GOT3 (cell line): ENCODE measurements at places on chromosomes 5 and 9.

DNA sequence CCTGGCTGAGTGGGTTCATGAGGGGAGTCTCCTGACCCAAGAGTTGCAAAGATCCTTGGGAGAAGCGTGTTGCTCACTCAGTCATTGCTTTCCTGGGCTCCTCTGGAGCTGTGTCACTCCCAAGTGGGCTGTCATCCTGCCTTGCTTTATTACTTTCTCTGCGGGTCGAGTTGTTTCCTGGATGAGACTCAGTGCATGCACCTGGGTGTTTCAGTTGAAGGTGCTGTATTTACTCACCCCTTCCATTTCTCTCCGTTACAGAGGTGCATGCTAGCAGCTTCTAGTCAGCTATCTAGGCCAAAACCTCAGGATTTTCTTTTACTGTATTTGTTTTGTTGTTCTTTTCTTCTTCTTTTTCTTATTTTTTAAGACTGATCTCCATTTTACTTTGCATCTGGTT lies 785.5 kb upstream of the EDIL3 start:
- no peak for DNase-seq

- DNase-seq: no peak
Measured at GRCh38 chr9:7172154-7173115, 414.7 kb downstream of the KDM4C start.

- DNase-seq: no peak
Measured at GRCh38 chr5:168168978-168169698, 122.3 kb upstream of the WWC1 start.

- DNase-seq: no peak
Measured at GRCh38 chr5:95779611-95780010, 42.9 kb downstream of the GLRX start.

DNA sequence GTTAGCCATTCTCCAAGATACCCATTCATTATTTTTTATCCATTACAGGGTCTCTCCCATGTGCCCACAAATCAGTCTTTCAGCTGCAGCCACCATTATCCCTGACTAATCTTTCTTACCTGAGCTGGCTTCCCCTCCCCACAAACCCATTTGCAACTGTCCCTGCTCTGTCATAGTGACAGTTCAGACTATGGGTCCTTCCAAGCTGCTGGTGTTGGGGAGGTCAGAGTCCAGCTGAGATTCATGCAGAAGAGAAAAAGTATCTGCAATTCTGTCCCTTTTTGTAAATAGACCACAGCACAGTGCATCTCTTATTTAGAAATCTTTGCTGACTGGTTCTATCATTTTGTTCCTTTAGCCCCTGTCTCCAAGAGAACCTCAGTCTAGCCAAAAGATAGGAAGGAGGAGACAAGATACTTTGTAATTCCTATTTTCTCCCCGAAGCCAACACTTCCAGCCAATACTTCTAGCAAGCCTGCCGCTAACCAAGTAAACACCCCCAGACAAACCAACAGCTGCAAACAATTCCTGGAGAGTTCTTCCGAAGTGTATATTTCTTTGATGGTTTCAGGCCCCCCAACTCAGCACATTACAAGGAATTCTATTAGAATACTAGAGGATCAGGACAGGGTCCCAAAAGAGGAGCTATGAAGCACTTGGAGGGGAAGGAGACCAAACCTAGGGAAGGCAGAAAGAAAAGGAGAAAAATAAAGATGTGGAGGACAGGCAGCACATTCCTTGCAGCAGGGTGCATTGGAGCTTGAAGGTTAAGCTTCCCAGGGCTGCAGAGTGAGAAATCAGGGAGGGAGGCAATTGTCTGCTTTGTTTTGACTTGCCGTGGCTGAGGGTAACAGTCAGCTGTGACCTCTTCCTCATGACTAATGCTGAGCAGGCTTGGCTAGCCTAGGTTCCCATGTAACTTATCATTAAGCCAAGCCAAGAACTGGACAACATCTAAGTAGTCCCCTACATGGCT lies 148.5 kb downstream of the SGCD start:
- no peak for DNase-seq

DNA sequence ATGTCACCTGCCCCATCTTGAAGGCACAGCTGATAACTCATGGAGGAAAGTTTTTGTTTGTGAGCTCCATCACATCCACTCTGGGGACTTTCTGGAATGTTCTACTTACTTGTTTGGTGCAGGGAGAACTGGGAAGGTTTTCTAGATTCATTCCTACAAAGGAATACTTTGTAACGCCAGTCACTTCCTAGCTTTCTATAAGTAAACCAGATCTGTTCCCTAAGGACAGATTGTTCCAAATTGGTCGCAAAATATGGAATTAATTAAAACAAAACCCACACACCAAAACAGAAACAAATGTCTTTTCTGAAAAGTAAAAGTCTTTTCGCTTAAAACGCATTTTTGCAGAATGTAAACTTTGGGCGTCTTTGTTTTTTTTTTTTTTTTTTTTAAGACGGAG lies 167.6 kb downstream of the PDZD2 start:
- no peak for DNase-seq

DNA sequence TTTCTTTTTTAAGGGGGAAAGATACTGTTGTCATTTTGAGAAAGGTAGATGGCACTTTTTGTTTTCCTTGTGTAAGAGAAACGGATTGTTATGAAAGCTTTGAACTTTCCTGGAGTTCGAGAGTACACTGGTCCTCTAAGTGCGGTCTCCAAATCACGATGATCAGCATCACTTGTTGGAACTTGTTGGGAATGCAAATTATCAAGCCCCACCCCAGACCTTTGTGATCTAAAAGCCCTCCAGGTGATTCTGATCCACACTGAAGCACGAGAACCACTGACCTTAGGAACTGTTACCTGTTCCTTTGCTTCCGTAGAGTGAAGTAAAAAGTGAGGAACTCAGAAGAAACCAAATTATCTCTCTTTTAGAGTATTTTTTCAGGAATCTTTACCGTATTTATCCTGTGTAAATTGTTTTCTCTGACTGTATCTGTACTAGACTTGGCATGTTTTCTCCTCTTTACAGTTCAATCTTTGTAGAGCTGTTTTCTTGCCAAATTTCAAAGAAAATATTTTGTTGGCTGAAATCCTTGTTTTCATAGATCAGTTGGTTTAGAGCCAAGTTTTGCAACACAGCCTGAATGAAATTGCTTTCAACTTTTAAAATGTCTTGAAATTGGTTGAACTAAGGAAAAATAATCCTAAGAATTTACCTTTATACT lies 4.0 kb downstream of the MAT2B start:
- no peak for DNase-seq

DNA sequence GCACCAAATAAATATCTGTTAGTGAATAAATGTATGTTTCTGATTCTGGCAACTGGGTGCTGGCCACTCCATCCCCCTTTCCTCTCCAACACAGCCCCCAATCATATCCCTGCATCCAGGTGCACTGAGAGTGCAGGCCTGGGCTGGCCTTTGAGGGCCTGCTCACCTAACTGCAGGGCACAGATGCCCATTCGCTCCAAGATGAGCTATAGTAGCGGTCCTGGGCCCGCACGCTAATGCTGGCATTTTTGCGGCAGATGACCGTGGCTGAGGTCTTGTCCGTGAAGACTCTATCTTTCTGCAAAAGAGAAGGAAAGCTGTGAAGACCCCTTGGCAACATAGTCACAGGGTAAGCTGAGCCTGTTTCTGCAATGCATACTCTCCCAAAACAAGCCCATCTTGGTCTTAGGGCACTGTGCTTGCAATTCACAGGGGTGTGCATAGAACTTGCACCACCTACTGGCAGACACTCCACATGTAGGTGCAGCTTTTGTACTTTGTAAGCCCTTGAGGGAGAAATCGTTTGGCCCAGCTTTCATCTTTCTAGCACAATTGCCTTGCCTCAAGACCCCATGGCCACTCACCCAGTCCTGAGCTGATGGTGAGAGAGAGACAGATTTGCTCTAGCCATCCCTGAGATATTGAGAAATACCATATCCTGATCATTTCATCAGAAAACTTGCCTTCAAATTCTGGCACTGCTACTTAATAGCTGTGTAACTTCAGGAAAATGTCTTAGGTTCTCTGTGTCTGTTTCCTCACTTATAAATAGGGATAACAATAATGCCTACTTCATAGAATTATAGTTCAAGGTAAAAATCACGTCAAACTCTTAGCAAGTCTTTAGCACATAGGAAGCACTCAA lies 13.5 kb downstream of the IL12B start:
- no peak for DNase-seq

GRCh38 chr9:132806306-132806705 lies 71.8 kb downstream of the AK8 start:
- DNase-seq: no peak

DNA sequence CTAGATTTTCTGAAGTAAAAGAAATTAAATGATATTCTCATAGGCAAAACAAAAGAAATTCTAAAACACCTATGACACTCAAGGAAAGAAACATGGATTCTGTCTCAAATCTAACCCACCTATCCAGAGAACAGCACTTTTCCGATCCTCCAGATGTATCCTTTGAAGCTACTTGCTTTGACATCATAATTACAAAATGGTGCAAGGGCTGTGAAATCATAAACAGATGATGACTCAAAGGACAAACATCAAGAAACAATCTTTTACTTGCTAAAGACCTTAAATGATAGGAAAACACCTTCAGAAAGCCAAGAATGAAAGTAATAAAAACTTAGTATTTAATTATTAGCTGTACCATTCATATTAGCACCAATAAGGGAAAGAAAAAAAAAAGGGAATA lies 202.6 kb downstream of the DENND1A start:
- no peak for DNase-seq

GRCh38 chr5:122346897-122347581 lies 35.0 kb downstream of the SNCAIP start:
- no peak for DNase-seq

DNA sequence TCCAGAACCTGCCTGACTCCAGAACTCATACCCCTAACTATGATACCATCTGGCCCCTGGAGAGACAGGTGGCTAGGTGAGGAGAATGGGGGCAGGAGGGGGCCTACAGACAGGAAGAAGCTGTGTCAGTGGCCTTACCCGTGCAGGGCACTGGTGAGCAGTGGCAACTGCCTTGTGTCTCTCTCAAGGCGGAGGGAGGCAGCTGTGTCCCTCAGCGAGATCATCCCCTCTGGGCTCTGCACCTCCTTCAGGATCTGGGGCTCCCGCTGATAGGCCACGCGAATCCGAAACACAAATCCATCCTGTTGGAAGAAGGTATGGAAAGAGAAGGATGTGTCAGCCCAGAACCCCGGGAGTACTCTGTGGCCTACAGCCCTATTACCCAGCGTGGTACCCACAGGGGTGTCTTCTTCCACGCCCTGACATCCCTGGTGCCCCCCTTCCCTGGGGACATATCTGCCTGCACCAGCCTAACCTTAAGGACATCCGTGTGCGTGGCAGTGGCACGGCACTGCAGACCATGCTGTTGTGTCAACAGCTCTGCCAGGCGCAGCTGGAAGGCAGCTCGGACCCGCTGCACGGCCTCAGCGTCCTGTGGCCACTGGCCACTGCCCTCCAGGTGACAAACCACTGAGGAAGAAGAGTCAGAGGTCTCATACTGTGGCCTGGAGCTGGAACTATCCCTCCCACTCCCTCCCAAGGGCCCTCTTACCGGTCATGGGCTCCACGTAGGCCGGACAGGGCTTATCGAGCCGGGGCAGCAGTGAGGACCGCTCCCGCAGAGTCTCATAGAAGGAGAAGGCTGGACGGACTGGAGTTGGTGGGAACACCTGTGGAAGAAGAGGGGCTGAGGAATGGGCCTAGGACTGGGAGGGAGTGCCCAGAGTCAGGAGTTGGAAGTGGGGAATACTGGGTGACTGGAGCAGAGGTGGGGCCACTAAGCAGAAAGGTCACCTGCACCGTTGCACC lies 7.8 kb downstream of the NOL6 start:
- DNase-seq: no peak

DNA sequence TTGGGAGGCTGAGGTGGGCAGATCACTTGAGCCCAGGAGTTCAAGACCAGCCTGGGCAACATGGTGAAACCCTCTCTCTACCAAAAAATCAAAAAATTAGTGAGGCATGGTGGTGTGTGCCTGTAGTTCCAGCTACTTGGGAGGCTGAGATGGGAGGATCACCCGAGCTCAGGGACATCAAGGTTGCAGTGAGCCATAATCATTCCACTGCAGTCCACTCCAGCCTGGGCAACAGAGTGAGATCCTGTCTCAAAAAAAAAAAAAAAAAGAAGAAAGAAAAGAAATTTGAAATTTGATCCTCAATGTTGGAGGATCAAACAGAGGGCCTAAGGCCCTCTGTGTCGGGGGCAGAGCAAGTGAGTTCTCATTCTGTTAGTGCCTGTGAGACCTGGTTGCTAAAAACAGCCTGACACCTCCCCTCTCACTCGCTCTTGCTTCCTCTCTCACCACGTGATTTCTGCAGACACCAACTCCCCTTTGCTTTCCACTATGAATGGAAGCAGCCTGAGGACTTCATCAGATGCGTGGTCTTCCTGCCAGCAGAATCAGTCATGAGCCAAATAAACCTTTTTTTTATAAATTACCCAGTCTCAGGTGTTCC lies 8.4 kb upstream of the GOLPH3 start:
- DNase-seq: no peak

GRCh38 chr9:792331-793260 lies 48.9 kb upstream of the DMRT1 start:
- no peak for DNase-seq

DNA sequence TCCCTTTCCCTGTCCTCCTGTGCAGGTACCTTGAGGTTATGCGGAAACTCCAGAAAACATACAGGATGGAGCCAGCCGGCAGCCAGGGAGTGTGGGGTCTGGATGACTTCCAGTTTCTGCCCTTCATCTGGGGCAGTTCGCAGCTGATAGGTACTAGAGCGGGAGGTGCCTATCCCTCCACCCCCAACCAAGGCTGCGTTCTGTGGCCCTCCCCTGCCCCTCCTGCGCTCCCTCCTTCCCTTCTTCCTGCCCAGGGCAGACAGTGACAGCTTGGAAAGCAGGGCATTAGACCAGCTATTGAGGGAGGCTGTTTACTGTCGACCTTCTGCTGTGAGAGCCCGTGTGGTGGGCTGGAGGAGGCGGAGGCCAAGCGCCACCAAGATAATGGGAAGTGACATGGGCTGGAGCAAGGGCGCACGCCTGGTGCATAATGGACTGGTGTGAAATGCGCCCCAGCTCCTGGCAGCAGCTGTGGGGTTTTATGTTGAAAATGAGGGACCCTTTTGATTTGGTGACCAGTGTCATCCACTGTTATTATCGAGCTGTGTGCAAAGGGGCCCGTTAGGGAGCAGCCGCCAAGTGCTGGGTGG lies 25.3 kb downstream of the PTPA start:
- DNase-seq: no peak

- no peak for DNase-seq
Measured at GRCh38 chr9:94083384-94083783, 880 bp upstream of the PTPDC1 start.

DNA sequence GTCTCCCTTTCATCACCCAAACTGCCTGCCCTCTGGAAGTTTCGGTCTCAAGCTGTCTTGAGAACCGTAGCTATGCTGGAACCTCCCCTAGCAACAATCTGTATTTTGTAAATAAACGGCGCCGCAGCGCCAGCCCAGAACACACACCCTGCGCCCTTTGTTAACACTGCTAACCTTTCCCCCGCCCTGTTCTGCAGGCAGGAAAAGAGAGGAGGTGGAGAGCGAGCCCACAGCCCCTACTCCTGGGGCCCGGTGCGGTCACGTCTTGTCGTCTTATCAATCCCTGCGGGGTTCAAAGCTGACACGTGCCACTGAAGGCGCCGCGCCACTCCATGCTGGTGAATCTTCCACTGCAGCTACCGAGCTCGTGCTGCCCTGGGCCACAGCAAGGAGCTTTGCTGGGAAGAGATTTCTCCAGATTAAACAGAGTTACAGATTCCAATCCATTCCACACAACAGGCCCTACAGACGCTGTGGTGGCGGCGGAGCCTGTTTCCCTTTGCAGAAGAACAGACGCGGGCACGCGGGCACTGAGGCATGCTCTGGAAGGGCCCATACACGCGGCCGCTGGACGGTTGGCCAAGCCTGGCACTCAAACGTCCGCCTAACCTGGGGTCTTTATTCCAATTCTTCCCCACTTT lies 25.3 kb downstream of the ZDHHC11B start:
- DNase-seq: no peak

GRCh38 chr9:136258786-136259516 lies 13.3 kb upstream of the QSOX2 start:
- no peak for DNase-seq
